ENCODE measurements at places on chromosomes 11 and 22.

DNA sequence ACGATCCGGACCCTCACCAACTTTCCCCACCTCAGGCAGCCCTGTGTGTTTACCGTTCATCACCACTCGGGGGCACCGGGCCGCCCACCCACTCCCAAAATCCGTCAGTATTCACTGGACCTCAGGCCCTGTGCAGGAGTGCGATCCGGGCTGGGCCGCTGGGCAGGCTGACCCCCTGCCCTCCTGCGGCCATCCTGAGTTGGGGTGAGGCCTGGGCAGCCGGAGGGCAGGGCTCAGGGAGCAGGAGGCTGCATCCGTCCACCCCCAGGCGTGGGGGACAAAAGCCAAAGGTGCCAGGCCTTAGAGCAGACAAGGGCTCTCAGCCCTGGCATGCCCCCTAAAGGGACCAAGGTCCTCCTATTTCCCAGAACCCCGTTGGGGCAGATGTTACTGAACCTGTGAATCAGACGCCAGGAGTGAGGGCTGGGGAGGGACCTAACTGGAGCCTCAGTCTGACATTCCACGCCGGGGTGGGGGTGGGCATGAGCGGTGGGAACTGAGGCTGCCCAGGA, 16.8 kb upstream of the TMEM191C start:
- no peak for ATAC-seq

DNA sequence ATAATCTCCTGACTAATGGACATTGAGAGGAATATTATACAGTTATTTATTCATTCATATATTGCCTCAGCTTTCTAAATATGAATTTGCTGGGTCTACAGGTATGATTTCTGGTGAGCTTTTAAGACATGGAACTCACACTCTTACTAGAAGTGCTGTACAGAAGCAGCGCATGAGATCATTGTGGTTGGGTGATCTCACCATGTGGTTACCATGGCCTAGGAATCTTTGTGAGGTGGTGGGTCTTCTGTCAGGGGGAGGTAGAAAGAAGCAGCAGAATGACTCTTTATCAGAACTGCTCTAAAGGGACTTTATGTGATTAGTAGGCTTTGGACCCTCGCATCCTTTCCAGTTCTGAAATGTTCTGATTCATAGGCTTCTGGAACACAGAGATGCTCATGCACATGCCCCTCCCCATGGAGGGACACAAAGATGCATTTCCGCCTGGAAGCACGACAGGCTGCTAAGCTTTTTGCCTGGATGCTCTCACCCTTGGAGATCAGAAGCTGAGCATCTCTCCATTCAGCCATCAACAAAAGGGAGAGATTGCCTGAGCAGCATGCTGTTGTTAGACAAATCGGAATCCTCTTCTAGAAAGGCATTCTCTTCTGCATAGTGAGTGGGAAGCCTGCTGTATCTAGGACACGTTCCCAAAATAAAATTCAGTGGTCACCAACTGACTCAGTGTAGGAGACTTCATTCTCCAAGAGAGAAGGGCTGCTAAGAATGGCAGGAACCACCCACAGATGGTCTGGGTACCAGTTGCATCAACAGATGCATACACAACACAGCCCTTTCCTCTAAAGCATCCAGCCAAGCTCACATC, 51.3 kb downstream of the KIRREL3 start:
- ATAC-seq, result no peak

GRCh38 chr11:63999349-64000025, 13.2 kb downstream of the OTUB1 start:
- no peak for ATAC-seq

DNA sequence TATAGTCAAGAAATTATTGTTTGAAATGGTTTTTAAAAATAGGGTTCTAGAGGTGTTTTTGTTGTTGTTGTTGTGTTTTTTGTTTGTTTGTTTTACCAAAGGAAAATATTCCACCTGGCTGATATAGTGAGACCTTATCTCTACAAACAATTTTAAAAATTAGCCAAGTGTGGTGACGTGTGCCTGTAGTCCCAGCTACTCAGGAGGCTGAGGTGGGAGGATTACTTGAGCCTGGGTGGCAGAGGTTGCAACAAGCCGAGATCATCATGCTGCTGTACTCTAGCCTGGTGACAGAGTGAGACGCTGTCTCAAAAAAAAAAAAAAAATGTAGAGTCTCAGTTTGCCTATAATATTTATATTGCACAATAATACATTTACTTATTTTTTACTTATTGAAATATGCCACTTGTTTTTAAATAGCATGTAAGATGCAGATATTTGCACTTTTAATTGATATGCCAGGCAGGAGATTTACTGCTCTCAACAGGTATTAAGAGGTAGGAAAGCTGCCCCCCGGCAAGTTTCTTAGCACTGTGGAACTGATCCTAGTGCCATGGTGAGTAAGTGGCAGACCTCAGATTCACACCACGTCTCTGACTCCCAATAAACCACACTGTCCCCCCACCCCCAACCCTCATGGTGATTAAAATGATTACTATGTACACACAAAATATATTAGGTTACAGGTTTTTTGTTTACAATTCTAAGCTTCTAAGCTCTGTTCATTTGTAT, 157.4 kb downstream of the TEAD1 start:
- no peak for ATAC-seq

GRCh38 chr11:76661306-76661751, 9.2 kb downstream of the LRRC32 start:
- ATAC-seq, result no peak

GRCh38 chr11:45371251-45372115, 85.3 kb upstream of the SYT13 start:
- ATAC-seq, result peak; percentile 92

DNA sequence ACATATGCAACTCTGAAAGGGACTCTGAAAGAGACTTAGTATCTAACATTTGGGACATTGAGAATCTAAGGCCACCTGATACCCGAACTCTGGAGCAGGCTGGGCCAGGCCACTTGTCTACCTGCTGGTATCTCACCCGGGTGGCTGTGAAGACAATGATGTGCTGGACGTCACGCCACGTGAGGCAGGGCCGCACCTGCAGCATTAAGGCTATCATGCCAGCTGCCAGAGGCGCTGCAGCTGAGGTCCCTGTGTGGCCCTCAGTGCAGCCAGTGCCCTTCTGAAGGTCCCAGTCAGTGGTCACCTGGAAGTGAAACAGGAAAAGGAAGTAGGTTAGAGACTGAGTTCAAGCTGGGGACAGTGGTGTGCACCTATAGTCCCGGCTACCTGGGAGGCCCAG, 12.4 kb downstream of the PCSK7 start:
- ATAC-seq, result no peak

GRCh38 chr22:47195484-47196165, 433.2 kb downstream of the TBC1D22A start:
- ATAC-seq, result no peak

DNA sequence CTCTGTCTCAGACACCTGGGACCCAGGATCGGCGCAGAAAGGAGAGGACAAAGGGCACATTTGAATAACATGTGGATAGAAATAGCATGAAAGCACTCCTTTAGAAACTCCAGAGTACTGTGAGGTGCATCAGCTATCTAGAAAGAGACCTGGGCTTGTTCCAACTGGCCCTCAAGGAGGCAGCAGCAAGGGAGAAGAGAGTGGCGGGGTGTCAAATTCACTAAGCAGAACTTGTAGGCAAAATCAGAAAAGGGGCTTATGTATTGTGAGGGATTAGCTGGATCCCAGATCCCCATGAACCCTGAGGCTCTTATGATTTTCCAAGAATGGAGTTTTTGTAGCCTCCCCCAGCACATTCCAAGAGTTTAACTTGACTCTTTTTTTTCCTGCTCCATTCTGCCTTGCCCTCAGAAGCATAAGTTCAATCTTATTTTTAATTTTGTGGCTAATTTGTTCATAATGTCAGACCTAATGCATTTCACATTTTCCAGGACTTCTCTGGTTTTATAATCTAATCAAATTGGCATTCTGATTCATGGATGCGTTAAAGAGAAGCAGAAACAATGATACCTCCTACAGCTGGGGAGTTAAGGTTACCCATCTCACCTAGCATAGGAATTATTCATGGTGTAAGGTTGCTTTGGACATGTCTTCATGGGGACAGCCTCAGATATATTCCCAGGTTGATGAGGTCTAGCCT, 33.6 kb downstream of the USH1C start:
- peak; percentile 31 for ATAC-seq

Data from SK-N-SH treated with all-trans-retinoic acid at 6 μM for 48 hours (cell line).